Stimulated activated CD8-positive, alpha-beta memory T cell treated with anti-CD3 and anti-CD28 coated beads, Interleukin-15, amount 100 ng/mL, for 4 hours (primary cell): ENCODE measurements at places on chromosomes 7 and 10.

DNA sequence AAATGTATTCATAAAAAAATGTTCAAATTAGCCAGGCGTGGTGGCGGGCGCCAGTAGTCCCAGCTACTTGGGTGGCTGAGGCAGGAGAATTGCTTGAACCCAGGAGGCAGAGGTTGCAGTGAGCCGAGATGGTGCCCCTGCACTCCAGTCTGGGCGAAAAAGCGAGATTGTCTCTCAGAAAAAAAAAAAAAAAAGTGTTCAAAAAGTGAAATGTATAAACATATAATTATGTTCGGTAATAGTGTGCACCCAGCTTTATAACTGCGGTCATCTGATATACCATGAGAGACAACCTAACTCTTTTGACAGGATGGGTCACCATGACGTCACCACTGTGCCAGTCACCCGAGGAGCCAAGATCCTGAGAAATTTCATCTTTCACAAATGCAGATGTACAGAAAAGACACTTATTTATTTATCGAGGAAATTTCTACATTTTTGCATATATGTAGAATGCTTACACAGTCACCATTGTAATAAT is 594 bp upstream of the RP9 start:
- no peak for DNase-seq

- DNase-seq, result no peak
These were observed 495.4 kb upstream of the POM121L12 start for GRCh38 chr7:52540041-52540440.

DNA sequence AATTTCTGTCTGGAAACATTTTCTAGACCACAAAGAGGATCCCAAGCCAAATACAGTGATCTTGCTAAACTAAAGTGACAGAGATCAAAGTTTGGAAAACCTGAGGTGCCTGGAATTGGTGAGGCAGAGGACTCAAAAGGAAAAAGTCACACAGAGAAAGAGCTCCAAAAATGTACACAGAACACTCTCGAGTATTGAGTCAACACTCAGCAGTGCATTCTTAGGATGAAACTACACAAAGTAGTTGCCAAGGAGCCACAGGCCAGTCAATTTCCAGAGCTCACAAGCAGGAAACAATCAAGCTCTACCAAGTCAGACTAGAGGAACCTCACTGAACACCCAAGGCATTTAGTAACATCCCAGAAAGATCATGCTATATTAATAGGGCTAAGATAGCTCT is 61.3 kb downstream of the MICU1 start:
- DNase-seq, result no peak

DNA sequence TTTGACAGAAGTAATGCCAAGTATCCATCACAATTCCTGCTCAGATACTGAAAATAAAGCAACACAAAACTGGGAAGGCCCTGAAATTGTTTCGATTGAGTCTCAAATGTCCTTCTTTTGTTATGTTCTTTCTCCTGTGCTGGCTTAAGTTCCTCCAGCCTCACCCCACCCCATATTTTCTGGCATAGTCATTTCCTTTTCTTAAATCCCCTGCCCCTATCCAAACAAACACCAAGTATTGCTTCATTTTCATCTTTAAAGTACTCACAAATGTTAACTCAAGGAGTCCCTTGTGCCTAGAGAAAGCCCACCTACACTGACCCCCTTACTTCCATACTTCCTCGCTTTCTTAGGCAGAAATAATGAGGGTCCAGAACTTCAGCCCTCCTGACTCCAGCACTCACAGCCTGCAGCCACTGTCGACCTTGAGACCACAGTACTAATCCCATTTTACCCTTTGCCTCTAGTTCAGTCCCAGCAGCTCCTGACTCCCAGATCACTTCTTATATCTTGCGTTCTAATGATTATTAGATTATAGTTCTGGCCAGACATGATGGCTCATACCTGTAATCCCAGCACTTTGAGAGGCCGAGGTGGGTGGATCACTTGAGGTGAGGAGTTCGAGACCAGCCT is 73.2 kb upstream of the ST8SIA6 start:
- no peak for DNase-seq

- no peak for DNase-seq
These were observed 33.2 kb upstream of the HABP2 start for GRCh38 chr10:113519681-113520115.

GRCh38 chr7:2220954-2221353 is 11.8 kb downstream of the MAD1L1 start:
- no peak for DNase-seq

- no peak for DNase-seq
These were observed 233.5 kb downstream of the TCF7L2 start for GRCh38 chr10:113183573-113183972.

- no peak for DNase-seq
These were observed 44.3 kb downstream of the PFKP start for GRCh38 chr10:3111621-3112163.

GRCh38 chr7:110156511-110156910 is 934.4 kb upstream of the LRRN3 start:
- no peak for DNase-seq

DNA sequence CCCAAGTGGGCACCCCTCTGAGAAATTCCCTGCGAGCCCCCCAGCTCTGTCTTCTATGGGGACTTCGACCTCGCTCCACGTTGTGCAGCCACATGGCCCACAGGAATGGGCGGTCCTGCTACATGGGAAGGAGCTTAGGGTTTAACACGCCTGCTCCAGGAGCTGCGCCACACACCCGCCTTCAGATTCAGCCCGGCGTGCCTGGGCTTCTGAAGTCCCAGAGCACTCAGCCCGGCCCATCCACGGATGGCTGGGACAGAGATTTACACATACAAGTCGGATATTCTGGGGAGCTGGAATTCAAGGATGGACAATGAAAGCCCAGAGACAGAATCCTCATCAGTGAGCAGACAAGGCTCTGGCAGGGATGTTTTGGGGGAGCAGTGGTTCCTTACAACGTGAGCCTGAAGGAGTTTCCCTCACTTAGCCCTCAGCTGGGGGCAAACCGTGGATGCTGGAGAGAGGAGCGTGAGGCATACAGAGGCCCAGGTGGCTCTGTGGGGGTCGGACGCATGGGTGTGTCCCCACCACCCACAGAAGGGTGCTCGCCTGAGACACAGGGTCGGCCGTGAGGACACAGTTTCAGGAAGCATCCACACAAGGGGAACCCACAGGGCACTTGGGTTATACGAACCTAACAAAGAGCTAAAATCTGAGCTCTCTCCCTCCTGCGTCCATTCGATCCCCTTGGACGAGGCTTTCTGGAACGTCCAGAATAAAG is 372.9 kb downstream of the DNAJB6 start:
- DNase-seq, result no peak

GRCh38 chr10:125087191-125087896 is 73.0 kb downstream of the CTBP2 start:
- no peak for DNase-seq
